ENCODE measurements at places on chromosomes 4 and X.

GRCh38 chr4:158999166-158999682 lies 103.7 kb upstream of the RAPGEF2 start:
- no peak for DNase-seq

DNA sequence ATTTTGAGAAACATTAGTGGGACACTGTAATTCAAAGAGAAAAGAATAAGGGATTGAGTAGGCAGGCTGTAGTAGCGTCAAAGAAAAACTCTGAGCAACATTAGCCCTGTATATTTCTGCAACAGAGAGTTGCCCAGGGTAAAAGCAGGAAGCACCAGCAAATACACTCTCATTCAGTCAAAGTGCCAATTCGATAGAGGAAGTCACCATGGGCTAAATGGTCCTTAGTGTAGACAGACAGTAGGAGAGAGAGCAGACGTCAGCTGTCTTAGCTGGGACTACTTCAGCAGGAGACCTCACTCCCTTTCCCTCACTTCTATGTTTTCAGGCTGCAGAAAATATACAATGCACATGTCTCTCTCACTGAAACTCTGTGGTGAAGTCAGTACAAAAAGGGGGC lies 2073.8 kb upstream of the TENM3 start:
- no peak for DNase-seq

GRCh38 chr4:7190691-7191545 lies 1.4 kb upstream of the SORCS2 start:
- DNase-seq, result no peak

DNA sequence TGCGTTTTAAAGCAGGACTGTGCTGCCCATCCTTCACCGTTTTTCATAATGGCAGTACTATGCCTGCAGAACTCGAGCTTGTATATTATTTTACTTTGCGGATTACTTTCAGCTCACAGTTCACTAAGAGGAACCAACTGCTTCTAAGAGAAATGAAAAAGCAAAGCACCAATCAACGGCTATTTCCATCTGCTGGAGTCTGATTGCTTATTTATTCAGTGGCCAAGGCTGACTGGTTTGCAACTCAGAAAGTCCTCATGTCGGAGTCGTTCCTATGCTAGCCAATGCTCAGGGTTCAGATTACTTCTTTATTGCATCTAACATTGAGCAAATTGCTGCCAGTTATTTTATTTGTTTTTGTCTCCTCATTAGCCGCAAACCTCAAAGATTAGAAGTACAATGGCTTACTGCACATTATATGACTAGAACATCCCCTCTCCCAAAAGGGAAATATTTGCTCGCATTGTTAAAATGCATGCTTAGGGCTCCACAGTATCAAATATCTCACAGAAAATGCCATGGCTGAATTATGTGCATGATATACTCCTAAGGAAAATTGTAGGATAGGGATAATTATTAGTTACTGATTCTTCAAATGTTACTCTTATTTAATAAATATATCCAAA lies 1628.2 kb upstream of the ADGRL3 start:
- no peak for DNase-seq

DNA sequence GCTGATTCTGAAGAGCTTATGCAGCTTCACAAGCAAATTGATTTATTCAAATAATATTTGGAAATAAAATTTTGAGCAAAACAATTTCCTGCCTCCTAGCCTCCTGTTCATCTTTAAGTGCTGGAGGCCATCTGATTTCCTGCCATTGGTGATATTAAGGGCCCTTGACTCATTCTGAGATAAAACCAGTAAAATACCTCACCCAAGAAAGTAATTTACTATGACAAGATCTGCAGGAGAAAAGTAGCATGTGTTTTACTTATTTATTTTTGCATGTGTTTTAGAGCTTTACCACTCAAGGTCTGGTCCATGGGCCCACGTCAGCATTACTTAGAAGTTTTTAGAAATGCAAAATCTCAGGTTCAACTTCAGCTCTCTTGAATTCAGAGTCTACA lies 67.7 kb downstream of the DCLK2 start:
- DNase-seq, result no peak

- no peak for DNase-seq
Measured at GRCh38 chr4:14910411-14910810, 91.9 kb upstream of the CPEB2 start.

GRCh38 chr4:2790583-2791517 lies 2.0 kb upstream of the SH3BP2 start:
- DNase-seq, result no peak

GRCh38 chr4:4762909-4763821 lies 96.3 kb upstream of the MSX1 start:
- DNase-seq, result peak; percentile 78

DNA sequence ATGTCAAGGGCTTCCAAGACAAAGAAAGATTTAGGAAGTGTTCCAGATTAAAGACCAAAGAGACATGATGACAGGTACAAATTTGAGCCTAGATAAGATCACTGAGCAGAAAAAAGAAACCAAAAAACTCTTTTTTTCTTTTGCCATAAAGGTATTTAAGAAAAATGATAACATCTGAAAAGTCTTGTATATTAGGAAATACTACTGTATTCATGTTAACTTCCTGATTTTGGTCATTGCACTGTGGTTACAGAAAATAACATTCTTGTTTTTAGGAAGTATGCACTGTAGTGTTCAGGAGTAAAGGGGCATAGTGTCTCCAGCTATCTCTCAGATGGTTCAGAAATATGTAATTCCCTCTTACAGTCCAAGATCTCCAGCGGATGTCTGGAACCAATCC lies 37.1 kb downstream of the RWDD4 start:
- no peak for DNase-seq

DNA sequence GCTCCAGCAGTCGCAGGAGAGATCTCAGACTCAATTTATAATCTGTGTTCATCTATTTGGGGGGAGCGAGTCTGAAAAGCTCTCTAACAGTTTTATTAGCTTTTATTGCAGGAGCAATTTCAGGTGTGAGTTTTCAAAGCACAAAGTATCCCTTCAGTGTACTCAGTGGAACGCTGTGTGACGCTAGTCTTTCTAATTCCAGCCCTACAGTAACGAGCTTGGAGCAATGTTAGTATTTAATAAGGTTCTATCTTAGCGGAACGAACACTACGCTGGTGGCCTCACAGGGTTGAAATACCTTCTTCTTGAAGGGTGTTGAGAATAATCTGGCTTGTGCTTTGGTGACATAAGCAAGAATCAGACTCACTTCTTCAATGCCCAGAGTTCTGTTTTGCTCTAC lies 8.4 kb downstream of the HS3ST1 start:
- DNase-seq, result no peak

DNA sequence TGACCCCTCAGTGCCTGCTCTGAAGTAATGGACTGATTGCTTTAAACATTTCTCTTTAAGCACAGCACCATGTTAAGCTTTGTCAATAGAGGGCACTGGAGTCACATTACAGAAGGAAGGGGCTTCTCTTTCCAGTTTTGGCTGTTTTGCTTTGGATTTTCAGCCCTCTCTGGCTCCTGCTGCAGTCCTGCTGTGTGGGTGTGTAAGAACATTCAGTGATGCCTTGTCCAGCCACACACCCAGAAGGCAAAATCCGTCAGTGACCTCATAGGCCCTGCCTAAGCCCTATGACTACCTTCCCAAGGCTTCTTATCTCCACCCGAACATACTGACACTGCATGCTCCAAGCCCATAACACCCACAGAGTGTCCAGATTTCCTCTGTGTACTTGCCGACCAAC lies 215.3 kb upstream of the CTSO start:
- DNase-seq, result peak; percentile 58

GRCh38 chr4:75302648-75303047 lies 211.6 kb downstream of the RCHY1 start:
- no peak for DNase-seq

- DNase-seq, result no peak
Measured at GRCh38 chr4:147793569-147794313, 61.9 kb downstream of the ARHGAP10 start.

- DNase-seq, result no peak
Measured at GRCh38 chrX:16136080-16136479, 12.7 kb downstream of the GRPR start.

GRCh38 chr4:81650606-81651242 lies 179.0 kb upstream of the RASGEF1B start:
- DNase-seq, result no peak

GRCh38 chr4:24765376-24765988 lies 29.9 kb upstream of the SOD3 start:
- no peak for DNase-seq

DNA sequence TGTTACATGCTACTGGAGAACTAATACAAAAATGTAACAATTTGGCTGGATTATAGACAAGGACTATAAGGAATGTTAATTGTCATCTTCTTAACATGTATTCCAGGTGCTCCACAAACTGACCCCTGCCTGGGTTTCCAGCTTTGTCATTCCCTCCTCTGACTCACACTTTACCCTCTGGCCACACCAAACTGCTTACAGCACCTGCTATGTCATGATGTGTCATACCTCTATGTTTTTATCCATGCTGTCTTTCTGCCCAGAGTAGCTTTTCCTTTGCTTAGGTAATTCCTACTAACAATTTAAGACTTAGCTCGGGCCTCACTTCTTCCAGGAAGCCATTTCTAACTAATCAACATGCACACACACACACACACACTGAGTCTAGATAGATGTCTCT lies 14.0 kb upstream of the SHROOM4 start:
- DNase-seq, result no peak

- no peak for DNase-seq
Measured at GRCh38 chr4:56164907-56165306, 216.2 kb downstream of the CEP135 start.

- DNase-seq, result peak; percentile 1
Measured at GRCh38 chr4:109873791-109874514, 26.0 kb downstream of the LRIT3 start.

GRCh38 chrX:122565952-122566351 lies 618.1 kb upstream of the GRIA3 start:
- peak; percentile 95 for DNase-seq

GRCh38 chr4:170090352-170091052 lies 746 bp upstream of the AADAT start:
- DNase-seq, result no peak

DNA sequence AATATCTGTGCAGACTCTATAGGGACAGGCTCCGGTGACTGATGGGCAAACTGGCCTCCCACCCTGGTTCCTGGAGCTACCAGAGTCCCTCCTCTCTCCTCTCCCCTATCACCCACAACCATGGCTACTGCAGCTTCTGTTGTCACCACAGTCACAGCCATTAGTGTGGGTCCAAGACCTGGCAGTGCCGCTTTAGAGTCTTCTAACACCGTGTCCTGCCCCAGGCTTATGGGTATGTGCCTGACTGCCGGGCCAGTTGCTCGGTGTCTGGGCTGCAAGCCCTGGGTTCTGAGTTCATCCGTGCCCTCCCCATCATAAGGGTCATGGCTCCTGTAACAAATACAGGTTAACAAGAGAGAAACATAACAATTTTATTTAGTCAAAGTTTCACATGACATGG lies 85.4 kb downstream of the FNIP2 start:
- no peak for DNase-seq

DNA sequence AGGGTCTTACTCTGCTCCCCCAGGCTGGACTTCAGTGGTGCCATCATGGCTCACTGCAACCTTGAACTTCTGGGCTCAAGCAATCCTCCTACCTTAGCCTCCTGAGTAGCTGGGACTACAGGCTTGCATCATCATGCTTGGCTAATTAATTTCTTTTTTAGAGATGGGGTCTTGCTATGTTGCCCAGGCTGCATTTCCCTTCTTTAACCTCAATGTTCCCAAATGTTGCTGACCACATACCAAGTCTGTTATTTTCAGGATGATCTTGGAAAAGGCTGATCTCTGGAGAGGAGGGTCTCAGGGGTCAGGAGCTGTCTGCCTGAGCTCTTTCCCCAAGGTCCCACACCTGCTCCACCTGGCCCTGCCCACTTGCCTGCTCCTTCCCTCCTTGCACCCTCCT lies 13.0 kb downstream of the CACNA1F start:
- no peak for DNase-seq

- DNase-seq, result no peak
Measured at GRCh38 chr4:35151816-35152572, 1092.3 kb downstream of the ARAP2 start.

- DNase-seq, result peak; percentile 6
Measured at GRCh38 chr4:108240366-108240765, 71.6 kb upstream of the LEF1 start.

GRCh38 chr4:67785528-67785927 lies 31.3 kb upstream of the GNRHR start:
- no peak for DNase-seq

- peak; percentile 97 for DNase-seq
Measured at GRCh38 chrX:124256216-124256615, 76.2 kb upstream of the TEX13D start.

DNA sequence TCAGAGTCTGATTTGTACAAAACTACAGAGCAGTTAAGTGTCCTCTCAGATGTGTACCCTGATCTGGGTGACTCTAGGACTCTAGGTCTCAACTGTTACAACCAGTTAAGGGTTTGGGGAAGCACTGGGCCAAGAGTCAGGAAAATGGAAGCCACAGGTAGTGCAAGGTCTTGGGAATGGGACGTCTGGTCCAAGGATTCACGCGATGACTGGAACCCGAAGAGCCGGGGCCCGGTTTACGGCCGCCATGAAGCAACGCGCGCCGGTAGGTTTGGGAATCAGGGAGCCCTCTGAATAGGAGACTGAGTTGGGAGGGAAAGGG lies 321 bp upstream of the HPRT1 start:
- no peak for DNase-seq

DNA sequence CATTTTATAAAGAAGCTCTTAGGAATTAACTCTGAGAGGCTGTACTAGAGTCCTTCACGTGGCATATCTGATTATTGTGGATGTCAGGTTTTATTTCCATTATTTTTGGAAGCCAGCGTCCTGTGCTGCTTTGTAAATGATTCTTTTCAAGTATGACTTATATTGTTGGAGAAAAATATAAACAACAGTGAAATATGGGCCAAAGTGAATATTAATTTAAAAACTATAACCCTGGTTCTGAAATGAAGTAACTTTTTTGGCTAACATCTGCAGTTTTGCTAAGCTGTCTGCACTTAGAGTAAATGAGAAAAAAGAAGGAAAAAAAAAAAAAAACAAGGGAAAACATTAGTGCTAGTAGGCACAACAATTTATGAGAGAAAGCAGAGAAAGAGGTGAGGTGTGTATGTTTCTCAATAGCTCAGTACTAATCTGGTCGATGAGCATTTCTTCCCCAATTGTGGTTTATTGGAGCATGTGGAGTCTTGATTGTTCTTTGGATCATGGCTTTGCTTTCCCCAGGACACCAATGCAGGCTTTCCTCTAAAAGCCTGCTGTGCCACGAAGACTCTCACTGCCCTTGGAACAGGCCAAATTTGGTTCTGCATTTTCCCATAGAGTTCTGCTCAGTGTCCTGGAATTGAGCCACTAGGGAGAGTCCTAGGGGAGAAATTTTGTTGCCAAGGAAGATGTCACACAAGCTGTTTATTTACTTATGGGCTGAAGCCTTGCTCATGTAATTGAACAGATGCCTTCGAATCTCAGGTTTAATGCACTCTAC lies 273.3 kb downstream of the DKK2 start:
- DNase-seq, result no peak

- DNase-seq, result no peak
Measured at GRCh38 chrX:477441-478012, 90.8 kb upstream of the PPP2R3B start.

GRCh38 chr4:179415847-179416223 lies 1973.6 kb upstream of the AGA start:
- no peak for DNase-seq

- peak; percentile 66 for DNase-seq
Measured at GRCh38 chr4:78784236-78784865, 8.2 kb downstream of the BMP2K start.
